ENCODE measurements at places on chromosomes 11 and 22. TPM values are rescaled to one million over a fixed set of nuclear protein-coding genes. Genes with fewer than 3 reads are reported as not detected.

Gene MYO7A
- 0.24 TPM for total RNA-seq

Gene CYP2D6
- 0.85 TPM for total RNA-seq

Gene GAL3ST3
- not detected for total RNA-seq

Gene MS4A6E
- not detected for total RNA-seq

Gene SLC22A6
- total RNA-seq: not detected

Gene ACER3
- 10.4 TPM for total RNA-seq

Gene CCDC87
- 0.48 TPM for total RNA-seq

Gene PDE2A
- 3.8 TPM for total RNA-seq

Gene CSNK2A3
- 2.2 TPM for total RNA-seq

Gene SGSM1
- total RNA-seq: not detected

Gene CECR2
- total RNA-seq: under 0.01 TPM

Gene KCNQ1OT1
- 0.21 TPM for total RNA-seq

Gene UCP3
- not detected for total RNA-seq

Gene ADORA2A
- 1.1 TPM for total RNA-seq

Gene KCNE3
- not detected for total RNA-seq

Gene POU2F3
- 0.24 TPM for total RNA-seq

Gene TMEM191C
- total RNA-seq: not detected

Gene RNF121
- total RNA-seq: 28.4 TPM

Gene MAP6
- not detected for total RNA-seq

Gene SERPIND1
- total RNA-seq: not detected

Gene ZNF70
- total RNA-seq: 1.9 TPM

Gene CALCA
- not detected for total RNA-seq

Gene FBXO7
- 44.3 TPM for total RNA-seq

Gene OAF
- 35.2 TPM for total RNA-seq

Gene EXPH5
- 11.7 TPM for total RNA-seq

Gene SAA2
- total RNA-seq: 54.2 TPM

Gene RPS6KA4
- 54.9 TPM for total RNA-seq

Gene RAB38
- 118 TPM for total RNA-seq

Gene SERGEF
- total RNA-seq: 25.3 TPM

Gene PRR5L
- total RNA-seq: 51.8 TPM

Gene UPB1
- total RNA-seq: 0.24 TPM

Gene PHOX2A
- not detected for total RNA-seq

Gene SCT
- not detected for total RNA-seq

Gene KCNK4
- total RNA-seq: not detected

Gene OR4C46
- total RNA-seq: not detected

Gene TMEM258
- total RNA-seq: 30.8 TPM

Gene CCDC86
- 17.6 TPM for total RNA-seq

Gene NELL1
- not detected for total RNA-seq

Gene SORL1
- 8.3 TPM for total RNA-seq

Gene DKK3
- total RNA-seq: 285 TPM

Gene OR4D11
- not detected for total RNA-seq

Gene KCNJ1
- 0.43 TPM for total RNA-seq

Gene LRRC32
- total RNA-seq: 0.72 TPM

Gene APLNR
- total RNA-seq: not detected

Gene NECTIN1
- 90.4 TPM for total RNA-seq

Gene VPREB1
- not detected for total RNA-seq

Gene PNPLA5
- not detected for total RNA-seq

Gene ART5
- not detected for total RNA-seq

Gene KRTAP5-9
- not detected for total RNA-seq

Data from tracheal epithelial cell (primary cell).